Adipocyte (in vitro differentiated cells): ENCODE measurements at places on chromosomes 4 and X.

DNA sequence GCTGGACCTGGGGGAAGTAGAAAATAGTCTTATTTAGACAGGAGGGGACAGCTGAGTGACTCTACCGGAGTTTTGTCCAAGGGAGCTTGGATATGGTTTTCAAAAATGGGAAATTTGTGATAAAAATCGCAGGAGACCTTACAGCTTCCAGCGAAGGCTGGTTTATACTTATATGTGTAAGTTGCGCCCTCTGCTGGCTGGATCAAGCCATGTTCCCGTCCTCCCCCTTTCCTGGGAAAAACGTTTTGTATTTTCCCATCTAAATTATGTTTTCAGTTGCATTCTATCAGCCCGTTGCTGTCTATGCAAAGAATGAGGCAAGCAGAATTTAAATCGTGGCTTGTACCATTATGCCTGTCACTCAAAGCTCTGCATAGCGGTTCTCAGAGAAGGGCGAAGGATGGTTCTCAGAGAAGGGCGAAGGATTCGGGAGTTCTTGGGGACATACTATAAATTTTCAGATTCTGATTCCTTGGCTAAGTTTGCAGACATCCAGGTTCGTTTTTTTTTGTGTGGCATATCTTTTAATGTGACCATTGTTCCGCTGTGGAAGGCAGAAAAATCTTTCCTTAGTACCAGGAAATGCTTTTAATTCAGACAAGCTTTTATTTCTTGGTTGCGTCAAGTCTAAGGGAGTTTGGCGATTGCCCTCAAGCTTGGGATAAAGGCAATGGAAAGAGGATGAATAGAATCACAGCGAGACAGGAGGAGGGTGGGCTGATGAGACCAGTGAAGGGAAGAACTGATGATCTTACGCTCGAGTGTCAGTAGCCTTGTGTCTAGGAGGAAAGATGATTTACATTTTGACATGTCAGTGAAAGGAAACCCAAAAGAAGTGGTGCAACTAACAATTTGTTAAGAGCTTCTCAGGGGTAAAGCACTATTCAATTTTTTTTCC is 128.5 kb upstream of the ARX start:
- DNase-seq, result peak; percentile 84

DNA sequence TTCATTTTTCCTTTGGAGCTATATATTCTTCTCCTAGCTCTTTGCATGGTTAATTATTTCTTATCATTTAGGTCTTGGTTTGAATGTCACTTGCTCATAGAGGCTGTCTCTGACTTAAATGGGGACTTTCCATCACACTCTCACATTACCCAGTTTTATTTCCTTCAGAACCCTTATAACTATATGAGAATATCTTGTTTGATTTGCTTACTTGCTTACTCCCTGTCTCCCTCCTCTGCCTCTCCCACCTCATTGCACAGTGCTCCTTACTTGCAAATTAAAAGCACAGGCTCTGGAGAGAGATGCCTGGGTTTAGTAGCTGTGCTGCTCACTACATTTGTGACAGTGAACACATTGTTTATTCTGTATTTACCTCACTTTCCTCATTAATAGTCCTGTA is 174.6 kb downstream of the SOWAHB start:
- DNase-seq, result peak; percentile 56

DNA sequence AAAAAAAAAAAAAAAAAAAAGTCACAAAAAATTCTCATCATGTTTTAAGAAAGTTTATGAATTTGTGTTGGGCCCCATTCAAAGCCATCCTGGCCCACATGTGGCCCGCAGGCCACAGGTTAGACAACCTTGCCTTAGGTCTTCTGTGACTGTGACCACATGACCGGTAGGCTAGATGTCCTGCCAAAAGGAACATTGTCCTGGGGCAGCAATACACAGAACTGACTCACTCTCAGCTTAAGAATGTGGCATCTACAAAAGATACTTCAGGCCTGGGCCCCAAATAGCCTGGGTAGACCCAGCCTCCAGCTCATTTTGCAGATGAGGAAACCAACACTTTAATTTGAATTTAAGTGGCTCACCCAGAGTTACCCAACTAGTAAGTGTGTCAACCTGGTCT is 10.0 kb downstream of the AWAT2 start:
- DNase-seq, result peak; percentile 6

- DNase-seq, result no peak
Measured at GRCh38 chr4:41305476-41305875, 48.7 kb downstream of the UCHL1 start.

- DNase-seq, result no peak
Measured at GRCh38 chr4:187128222-187128621, 404.6 kb upstream of the FAT1 start.
